ENCODE measurements at places on chromosomes 16 and 17.

GRCh38 chr16:1825864-1826690 lies 548 bp downstream of the HAGH start:
- DNase-seq = peak; percentile 48

GRCh38 chr17:68318103-68318991 lies 27.1 kb downstream of the ARSG start:
- DNase-seq = peak; percentile 65

- DNase-seq = no peak
These were observed 10.8 kb downstream of the MAP2K3 start for GRCh38 chr17:21295036-21295952.

GRCh38 chr17:17523731-17524490 lies 27.7 kb upstream of the RASD1 start:
- DNase-seq = no peak

- no peak for DNase-seq
These were observed 623.7 kb downstream of the CDH8 start for GRCh38 chr16:61412562-61412961.

DNA sequence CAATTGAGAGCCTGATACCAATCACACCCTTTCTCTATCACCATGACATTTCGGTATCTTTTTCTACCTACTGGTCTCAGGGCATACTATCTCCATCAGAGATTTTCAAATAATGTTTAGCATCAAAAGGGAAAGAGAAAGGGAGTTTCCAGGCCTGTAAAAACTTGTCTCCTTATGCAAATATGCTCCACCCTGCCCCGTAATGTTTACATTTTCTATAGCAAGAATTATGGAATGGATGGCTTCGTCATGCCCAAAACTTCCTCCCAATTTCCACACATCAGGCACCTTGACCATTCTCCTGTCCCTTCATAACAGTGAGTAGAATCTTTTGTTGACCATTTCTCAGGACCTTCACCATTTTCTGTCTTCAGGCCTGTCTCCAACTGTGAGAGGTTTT lies 30.9 kb upstream of the HLF start:
- DNase-seq = no peak

- DNase-seq = peak; percentile 73
These were observed 1.2 kb downstream of the NGFR start for GRCh38 chr17:49496183-49496866.

DNA sequence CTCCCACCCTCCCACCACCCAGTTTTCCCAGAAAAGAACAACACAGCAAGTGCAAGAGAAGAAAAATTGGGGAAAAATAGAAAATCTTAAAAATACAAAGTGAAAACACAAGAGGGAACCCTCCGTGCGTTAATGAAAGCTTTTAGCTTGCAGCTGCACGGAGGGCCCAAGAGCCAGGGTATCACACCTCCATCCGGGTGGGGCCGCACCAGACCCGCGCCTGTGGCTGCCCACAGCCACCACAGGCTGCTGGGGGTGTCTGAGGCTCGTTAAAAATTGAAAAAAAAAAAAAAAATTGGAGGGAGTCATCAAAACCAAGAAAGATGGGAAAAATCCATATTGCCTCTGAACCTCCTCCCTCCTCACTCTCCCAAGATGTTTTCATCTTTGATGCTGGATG lies 18.6 kb downstream of the ENGASE start:
- no peak for DNase-seq

GRCh38 chr16:87033541-87034300 lies 283.5 kb downstream of the C16orf95 start:
- DNase-seq = no peak

- DNase-seq = no peak
These were observed 727 bp upstream of the TENT4B start for GRCh38 chr16:50152351-50152806.

GRCh38 chr16:67017421-67017750 lies 11.6 kb upstream of the CBFB start:
- DNase-seq = no peak

DNA sequence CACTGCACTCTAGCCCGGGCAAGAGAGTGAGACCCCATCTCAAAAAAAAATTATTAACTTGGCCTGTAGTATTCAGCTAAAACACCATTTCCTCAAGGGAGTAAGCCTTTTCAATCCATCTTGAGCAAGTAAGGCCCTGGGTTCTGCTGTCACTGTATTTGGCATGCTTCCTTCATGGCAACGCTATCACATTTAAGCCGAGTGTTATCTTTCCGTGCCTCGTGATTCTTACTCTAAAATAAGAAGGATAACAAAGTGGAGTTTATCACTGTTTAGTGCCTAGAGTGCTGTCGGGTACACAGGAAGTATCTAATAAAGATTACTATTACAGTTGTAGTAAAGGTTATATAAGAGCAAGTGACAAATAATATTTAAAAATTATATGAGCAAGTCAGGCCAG lies 8.8 kb downstream of the VPS53 start:
- DNase-seq = no peak

- no peak for DNase-seq
These were observed 433.8 kb upstream of the TOM1L1 start for GRCh38 chr17:54466875-54467274.

GRCh38 chr17:9336817-9337216 lies 238.8 kb downstream of the STX8 start:
- DNase-seq = no peak

- no peak for DNase-seq
These were observed 55.1 kb downstream of the WNT3 start for GRCh38 chr17:46763416-46763815.

DNA sequence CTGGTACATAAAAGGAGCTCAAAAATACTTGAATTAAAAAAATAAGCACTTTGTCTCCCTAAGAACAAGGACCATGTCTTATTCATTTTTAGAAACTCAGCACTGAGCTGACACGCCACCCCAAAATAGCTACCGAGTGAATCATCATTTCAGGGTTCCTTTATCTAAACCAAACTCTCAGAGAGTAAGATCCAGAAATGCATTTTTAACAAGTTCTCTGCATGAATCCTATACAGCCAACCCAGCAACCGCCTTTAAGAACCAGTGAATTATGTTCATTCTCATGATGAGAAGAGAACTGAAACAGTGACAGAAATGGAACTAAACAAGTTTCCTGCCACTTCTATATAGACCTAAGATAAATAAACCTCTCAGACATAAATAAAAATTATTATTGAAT lies 8.7 kb downstream of the C16orf87 start:
- no peak for DNase-seq

DNA sequence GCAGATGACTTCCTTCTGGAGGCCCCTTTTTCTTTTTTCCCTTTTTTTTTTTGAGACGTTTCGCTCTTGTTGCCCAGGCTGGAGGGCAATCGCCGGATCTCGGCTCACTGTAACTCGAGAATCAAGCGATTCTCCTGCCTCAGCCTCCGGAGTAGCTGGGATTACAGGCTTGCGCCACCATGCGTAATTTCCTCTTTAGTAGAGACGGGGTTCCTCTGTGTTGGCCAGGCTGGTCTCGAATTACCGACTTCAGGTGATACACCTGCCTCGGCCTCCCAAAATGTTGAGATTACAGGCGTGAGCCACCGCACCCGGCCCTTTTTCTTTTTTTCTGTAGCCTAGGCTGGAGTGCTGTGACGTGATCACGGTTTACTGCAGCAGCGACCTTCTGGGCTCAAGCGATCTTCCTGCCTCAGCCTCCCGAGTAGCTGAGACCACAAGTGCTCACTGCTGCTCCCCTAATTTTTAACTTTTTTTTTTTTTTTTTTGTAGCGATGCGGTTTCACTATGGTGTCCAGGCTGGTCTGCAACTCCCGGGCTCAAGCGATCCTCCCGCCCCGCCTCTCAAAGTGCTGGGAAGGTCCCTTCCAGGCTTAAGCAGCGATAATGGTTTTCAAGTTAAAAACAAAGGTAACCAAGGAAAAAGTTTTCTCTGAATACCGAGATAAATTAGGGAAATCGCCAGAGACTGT lies 956 bp upstream of the IST1 start:
- DNase-seq = peak; percentile 77

DNA sequence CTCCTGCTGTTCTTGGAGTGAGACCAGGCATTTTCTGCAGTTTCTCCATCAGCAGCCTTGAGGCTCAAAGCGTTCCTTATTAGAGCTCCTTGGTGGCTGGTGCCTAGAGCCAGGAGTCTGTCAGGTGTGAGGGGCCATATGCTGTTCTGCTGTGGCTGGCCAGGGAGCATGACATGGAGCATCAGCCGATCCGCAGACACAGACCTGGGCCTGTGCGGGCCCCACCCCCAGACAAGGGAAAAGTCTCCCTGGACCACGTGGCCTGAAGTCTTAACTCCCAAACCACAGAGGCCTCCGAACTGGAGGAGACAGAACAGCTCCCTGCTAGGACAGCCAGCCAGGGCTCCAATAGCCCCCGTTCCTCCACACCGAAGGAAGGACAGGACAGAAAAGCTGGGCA lies 162.7 kb upstream of the CIBAR2 start:
- DNase-seq = no peak

- DNase-seq = no peak
These were observed 21.3 kb upstream of the MFSD6L start for GRCh38 chr17:8820311-8821010.

GRCh38 chr17:58557981-58558380 lies 43.5 kb upstream of the MTMR4 start:
- DNase-seq = no peak

DNA sequence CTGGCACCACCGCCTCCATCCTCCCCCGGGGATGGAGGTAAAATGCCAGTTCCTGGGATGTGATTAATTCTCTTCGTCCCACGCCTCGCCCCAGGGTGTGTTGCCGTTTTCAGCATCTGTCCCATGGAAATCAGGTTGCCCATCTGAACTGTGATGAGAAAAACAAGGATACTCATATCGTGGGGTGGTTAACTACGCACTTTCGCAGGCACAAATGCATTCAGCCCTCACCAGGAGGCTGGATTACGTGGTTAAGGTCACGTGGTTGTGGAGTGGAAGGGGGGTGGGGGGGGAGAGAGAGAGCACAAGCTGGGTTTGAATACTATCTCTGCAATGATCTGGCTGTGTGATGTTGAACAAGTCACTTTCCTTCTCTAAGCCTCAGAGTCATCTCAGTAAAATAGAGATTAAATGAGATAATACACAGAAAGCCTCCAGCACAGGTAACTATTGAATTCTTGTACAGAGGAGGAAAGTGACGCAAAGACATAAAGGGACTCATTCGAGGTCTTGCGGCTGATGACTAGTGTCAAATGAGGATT lies 74.7 kb downstream of the BMERB1 start:
- no peak for DNase-seq

DNA sequence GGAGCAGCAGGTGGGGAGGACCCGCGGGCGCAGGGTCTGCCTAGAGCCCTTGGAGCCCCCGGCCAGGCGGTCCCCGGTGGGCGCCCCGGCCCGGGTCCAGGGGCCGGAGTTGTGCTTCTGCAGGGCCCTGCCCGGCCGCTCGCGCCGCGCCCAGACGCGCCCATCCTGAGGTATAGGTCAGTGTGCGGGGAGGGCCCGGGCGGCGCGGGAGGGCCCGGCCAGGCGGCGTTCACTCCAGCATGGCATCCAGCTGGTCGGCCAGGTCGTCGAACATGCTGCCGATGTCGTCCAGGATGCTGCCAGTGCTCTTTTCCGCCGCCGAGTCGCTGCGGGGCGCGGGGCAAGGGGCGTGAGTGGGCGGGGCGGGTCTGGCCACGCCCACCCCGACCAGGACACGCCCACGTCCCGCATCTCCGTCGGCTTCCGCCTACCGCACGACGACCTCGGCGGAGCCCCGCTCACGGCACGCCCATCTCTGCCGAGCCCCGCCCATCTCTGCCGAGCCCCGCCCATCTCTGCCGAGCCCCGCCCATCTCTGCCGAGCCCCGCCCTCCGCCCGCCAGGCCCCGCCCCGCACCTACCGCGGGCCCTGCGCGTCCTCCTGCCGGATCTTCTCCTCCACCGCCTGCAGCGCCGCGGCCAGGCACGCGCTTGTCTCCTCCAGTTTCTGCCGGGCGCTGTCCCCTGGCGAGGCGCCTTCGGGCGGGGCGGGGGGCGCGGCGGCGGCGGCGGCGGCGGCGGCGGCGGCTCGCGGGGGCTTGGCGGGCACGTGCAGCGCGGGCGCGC lies 17.9 kb downstream of the CASKIN1 start:
- DNase-seq = no peak

DNA sequence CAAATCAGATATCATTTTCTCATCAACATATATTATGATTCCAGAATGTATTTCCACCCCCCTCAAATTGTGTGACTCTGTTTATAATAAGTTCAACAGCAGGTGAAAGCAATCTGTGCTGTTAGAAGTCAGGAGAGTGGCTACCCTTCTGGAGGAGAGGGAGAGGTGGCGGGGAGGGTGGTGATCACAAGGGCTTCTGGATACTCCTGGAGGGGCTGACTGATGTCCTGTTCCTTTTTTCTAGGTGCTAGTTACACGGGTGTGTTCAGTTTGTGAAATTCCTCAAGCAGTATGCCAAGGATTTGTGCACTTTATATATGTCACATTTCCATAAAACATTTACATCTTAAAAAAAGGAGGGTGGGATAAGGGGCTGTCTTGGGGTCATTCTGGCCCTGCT lies 119.1 kb downstream of the IRF8 start:
- no peak for DNase-seq

DNA sequence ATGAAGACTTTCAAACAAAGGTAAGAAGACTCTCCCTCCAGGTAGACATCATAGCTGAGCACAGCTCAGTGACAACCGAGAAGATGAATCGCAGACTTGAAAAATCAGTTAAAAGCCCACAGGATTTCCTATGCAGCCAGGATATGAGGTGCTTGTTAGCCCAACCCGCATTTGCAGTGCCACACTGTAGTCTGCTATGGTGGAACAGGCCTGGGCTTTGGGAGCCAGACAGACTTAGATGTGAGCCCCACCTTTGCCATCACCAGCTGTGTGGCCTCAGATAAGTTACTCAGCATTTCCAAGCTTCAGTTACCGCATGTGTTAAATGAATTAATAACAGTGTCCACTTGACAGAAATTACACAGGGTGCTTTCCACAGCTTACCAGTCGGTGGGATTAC lies 204.4 kb upstream of the HS3ST3A1 start:
- DNase-seq = no peak

GRCh38 chr17:14779241-14779640 lies 478.4 kb downstream of the HS3ST3B1 start:
- no peak for DNase-seq

- no peak for DNase-seq
These were observed 737 bp downstream of the RPUSD1 start for GRCh38 chr16:787321-787966.

DNA sequence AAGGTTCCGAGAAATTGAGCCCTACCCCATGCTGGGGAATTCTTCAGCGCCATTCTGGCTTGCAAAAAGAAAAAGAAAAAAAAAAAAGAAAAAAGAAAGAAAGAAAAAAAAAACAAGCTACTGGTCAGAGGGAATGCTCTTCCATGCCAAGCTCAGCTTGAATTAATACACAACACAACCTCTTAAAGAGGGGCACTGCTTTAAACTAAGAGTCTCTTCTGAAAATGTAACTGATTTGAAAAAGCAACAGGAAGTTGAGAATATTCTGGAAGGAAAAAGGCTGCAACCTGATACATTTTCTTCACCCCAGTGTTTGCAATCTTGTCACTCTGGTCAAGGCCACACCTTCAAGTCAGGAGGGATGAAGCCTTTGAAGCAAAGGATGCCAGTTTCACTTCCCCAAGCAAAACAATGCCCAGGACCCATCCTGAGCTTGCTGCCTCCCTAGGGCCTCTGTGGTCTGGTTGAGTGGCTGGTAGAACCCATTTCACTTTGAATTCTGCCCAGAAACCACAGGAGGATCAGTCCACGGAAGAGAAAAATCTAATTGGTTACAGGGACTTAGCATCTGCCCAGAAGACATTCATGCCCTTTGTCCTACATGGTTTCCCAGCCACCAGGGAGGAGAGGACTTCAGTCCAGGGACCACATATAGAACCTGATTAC lies 389.7 kb downstream of the SOX9 start:
- DNase-seq = no peak

GRCh38 chr17:20009302-20010098 lies at the start of gene SPECC1:
TSS of gene SPECC1 (plus strand) at chr17:20009359. CDS start at chr17:20096652, 87,293 bp downstream.
- peak; percentile 49 for DNase-seq
